ENCODE measurements at places on chromosomes 1 and 21.

GRCh38 chr1:175162955-175163354, 29.6 kb downstream of the KIAA0040 start:
- no peak for DNase-seq

DNA sequence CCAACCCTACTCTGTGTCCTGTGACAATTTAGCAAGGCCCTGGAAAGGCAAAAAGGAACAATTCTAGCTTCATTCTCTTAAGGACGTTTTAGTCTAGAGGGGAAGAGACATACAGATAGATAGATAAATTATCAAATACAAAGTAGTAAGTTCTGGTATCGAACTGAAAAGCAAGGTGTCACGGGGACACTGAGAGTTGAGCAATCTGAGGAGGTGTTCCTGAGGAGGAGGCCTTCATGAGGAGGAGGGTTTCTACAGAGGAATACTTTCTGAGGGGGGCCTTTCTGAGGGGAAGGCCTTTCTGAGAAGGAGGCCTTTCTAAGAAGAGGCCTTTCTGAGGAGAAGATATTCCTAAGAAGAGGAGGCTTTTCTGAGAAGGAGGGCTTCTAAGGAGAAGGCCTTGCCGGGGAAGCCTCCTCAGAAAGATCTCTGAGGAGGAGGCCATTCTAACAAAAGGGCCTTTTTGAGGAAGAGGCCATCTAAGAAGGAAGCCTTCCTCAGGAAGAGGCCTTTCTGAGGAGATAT, 155.9 kb upstream of the COA6 start:
- no peak for DNase-seq

GRCh38 chr1:183891158-183891856, 86.4 kb downstream of the RGL1 start:
- DNase-seq, result no peak

GRCh38 chr1:43933386-43934100, at the start of gene ARTN:
ARTN (plus strand) TSS chr1:43933801; CDS start chr1:43935657, 1,856 bp downstream.
- DNase-seq, result no peak
